H1 (cell line): ENCODE measurements at places on chromosomes 1 and 21. TPM values are rescaled to one million over a fixed set of nuclear protein-coding genes. Genes with fewer than 3 reads are reported as not detected.

Gene DDR2
- 1.7 and 2.1 TPM in 2 replicates for total RNA-seq

Gene GLIS1
- 0.21 and 0.22 TPM in 2 replicates for total RNA-seq

Gene DENND2D
- total RNA-seq: 0.57 and 0.58 TPM in 2 replicates

Gene S100A6
- 11.1 and 11.5 TPM in 2 replicates for total RNA-seq

Gene CFHR4
- not detected in 2 replicates for total RNA-seq

Gene SFT2D2
- total RNA-seq: 29.0 and 29.5 TPM in 2 replicates

Gene NUDT4B
- total RNA-seq: not detected in 2 replicates

Gene CELA2B
- not detected in 2 replicates for total RNA-seq

Gene HRNR
- not detected in 2 replicates for total RNA-seq

Gene FAM72A
- total RNA-seq: 19.7 and 23.0 TPM in 2 replicates

Gene OR2T27
- not detected in 2 replicates for total RNA-seq

Gene ZSWIM5
- total RNA-seq: 2.4 and 2.5 TPM in 2 replicates
